Vagina (tissue), 2 donors: ENCODE measurements at places on chromosomes 1 and 21. TPM values are rescaled to one million over a fixed set of nuclear protein-coding genes. Genes with fewer than 3 reads are reported as not detected.

The RHD gene
- not detected for total RNA-seq

DNA sequence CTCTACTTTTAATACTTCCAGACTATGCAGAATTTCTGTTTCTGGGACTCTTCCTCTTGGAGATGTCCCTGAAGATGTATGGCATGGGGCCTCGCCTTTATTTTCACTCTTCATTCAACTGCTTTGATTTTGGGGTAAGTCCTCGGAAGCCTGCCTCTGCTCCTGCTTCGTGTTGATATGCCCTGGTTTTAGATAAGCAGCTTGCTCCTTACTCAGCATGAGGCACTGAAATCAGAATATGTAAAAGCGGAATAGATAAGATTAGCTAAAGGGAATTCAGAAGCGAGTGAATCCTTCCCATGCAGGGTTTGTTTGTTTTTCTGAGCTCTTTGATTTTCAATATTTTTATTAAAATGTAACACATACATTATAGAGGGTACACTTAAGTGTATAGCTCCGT, 234.7 kb downstream of the CACNA1E start:
- no peak overlapping the region for H3K4me3 ChIP-seq
- no peaks in the 10 kb centered on the region for H3K4me1 ChIP-seq
- no peak for DNase-seq
- H3K27ac ChIP-seq: no peak overlapping the region

The PRPF38A gene
- 17.7 TPM for total RNA-seq

DNA sequence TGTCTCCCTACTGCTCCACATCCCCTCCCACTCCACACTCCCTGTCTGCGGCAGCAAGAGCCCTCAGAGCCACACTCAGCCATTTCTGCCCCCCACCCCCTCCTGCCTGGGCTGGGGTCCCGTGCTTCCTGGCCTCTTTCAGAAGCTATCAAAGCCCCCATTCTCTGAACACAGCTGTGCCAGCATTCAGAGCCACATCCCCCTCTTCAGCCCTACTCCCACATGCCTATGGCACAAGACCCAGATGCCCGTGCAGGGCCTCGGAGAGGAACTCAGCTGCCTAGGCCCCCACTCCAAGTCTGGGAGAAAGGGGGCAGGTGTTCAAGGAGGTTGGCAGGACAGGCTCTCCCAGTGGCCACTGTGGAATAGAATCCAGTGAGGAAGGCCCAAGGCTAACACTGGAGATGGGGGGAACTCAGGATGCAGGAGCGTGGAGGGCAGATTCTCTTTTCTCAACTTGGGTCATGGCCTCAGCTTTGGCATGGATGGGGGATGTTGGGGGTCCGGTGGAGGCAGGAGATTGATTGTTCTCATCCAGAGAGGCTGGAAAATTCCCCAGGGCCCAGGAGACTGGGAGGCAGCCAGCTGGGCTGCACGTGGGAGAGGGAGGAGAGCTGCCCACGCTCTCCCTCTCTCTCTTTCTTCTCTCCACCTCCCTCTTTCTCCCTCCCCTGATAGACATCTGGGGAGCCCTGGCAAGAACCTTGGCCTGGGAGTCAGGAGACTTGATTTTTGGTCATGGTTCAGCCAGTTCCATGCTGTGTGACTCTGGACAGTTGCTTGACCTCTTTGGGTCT, 3.5 kb upstream of the BCAN start:
- no peak overlapping the region for H3K27ac ChIP-seq
- no peak overlapping the region for H3K4me3 ChIP-seq
- H3K4me1 ChIP-seq: peaks cover 17% of the 10 kb centered on the region
- H3K36me3 ChIP-seq: no peaks in the 10 kb centered on the region

GRCh38 chr1:175015243-175015642, 8.0 kb downstream of the MRPS14 start:
- H3K27me3 ChIP-seq: no peaks in the 10 kb centered on the region
- DNase-seq: no peak
- no peak overlapping the region for H3K27ac ChIP-seq
- H3K4me1 ChIP-seq: no peaks in the 10 kb centered on the region
- H3K36me3 ChIP-seq: no peaks in the 10 kb centered on the region
- no peak overlapping the region for H3K4me3 ChIP-seq

DNA sequence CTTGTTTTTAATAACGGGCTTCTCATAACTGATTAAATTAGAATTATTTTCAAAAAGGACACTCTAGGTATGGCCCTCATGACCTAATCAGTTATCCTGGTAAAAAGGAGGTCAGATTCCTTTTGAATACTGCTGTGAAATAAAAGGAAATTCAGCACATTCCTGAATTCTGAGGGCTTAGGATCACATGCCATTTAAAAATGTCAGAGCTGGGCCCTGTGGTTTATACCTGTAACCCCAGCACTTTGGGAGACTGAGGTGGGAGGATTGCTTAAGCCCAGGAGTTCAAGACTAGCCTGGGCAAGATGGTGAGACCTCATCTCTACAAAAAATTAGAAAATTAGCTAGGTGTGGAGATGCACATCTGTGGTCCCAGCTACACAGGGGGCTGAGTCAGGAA, 18.0 kb upstream of the RABGGTB start:
- H3K4me1 ChIP-seq: no peaks in the 10 kb centered on the region
- H3K27ac ChIP-seq: no peak overlapping the region
- H3K4me3 ChIP-seq: no peak overlapping the region
- no peaks in the 10 kb centered on the region for H3K27me3 ChIP-seq
- H3K36me3 ChIP-seq: no peaks in the 10 kb centered on the region

The LRRC38 gene
- 2.5 TPM for total RNA-seq

The NCAM2 gene
- total RNA-seq: 4.7 TPM

- H3K4me3 ChIP-seq: peak within 1 kb of the TSS; percentile 79
- DNase-seq: no peak
- peaks cover 66% of the 10 kb centered on the region for H3K4me1 ChIP-seq
Observed at GRCh38 chr1:54406339-54407153, at the start of gene SSBP3. Gene SSBP3, minus strand, starts transcription at chr1:54406394.

The PCAT6 gene
- total RNA-seq: not detected

The KRTAP19-1 gene
- not detected for total RNA-seq

DNA sequence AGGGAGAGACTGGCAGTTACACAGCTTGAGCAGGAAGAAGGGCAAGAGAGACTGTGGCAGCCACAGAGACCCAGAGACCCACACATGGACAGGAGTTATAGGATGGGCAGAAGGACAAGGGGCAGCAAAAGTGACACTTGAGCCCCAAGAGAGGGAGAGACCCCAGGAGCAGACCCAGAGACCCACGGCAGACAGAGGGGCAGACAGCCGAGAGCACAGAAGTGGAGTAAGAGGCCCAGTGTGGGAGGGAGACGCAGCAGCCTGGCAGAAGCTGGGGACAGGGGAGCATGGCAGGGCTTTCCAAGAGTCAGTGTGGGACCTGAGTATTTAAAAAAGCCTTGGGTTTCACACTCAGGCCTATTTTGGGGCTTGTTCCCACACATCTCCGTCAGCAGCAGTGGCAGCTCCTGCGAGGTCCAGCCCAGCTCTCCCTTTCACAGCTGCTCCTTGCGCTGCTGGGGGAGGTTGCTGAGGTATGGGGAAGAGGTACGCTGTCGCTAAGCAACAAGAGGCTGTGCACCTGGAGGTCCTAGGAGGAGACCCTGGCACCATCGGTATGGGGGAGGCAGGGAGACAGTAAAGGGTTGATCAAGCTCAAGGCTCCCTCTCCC, 9.0 kb upstream of the MEF2D start:
- H3K4me3 ChIP-seq: no peak overlapping the region
- no peaks in the 10 kb centered on the region for H3K27me3 ChIP-seq
- DNase-seq: no peak
- H3K27ac ChIP-seq: peak overlapping the region; percentile 92
- H3K36me3 ChIP-seq: no peaks in the 10 kb centered on the region

- H3K36me3 ChIP-seq: no peaks in the 10 kb centered on the region
- no peak overlapping the region for H3K4me3 ChIP-seq
- no peak overlapping the region for H3K27ac ChIP-seq
- no peak for DNase-seq
Observed at GRCh38 chr1:118947003-118947765, 41.0 kb downstream of the TBX15 start.
